HS-27A (cell line): ENCODE measurements at places on chromosomes 1 and 21.

DNA sequence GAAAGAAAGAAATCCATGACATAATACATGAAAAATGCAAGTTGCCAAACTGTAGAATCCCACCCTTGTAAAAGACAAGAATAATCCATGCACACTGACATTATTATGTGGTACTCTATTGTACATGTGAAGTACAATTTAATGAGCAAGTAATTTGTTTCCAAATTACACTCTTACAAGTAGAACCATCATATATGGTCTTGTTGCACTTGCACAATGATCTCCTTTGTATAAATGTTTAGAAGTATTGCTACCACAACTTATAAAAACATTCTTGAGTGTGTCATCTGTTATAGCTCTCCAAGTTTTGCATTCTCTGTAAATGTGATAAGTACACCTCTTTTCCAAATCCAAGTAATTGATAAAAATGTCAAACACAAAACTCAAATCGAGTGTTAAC lies 29.1 kb upstream of the ZNF281 start:
- DNase-seq: no peak

GRCh38 chr1:204366759-204367158 lies 7.0 kb upstream of the PLEKHA6 start:
- no peak for DNase-seq

GRCh38 chr1:28450561-28450960 lies 55.3 kb upstream of the RCC1 start:
- no peak for DNase-seq

- DNase-seq: no peak
Measured at GRCh38 chr1:14495996-14496395, 102.5 kb upstream of the KAZN start.

GRCh38 chr1:77834771-77835334 lies 53.6 kb upstream of the NEXN start:
- no peak for DNase-seq

DNA sequence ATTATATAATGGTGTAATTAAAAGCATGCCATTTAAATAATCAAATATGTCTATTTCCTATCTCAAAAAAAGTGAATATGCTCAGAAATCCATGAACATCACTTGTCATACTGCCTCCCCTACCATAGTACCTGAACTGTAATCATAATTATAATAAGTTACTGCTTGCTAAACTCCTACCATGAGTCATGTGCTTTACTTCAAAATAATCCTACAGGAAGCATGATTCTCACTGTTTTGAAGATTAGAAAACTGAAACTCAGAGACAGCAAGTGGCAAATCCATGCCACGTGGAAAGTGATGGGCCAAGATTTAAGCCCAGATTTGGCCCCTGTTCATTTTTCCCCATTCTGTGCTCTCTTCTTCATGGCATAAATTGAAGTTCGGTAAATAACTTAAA lies 5.2 kb downstream of the LRRC7 start:
- no peak for DNase-seq

GRCh38 chr1:75736016-75736415 lies 11.5 kb downstream of the ACADM start:
- DNase-seq: no peak

DNA sequence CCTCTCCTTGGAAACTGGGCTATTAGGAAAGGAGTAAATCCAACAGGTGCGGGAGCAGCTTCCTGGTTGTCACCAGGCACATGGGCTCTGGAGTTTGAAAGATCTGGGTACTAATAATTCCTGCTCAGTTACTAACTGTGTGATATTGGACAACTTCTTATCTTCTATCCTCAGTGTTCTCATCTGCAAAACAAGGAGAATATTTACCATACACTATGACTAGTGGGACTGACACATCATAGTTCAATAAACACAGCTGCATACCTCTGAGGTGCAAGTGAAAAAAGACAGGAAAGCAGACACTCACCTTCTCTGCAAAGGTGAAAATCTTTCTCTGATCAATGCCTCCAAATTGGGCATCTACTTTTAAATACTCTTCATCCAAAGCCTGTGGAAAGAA lies 19.7 kb downstream of the YARS1 start:
- no peak for DNase-seq

DNA sequence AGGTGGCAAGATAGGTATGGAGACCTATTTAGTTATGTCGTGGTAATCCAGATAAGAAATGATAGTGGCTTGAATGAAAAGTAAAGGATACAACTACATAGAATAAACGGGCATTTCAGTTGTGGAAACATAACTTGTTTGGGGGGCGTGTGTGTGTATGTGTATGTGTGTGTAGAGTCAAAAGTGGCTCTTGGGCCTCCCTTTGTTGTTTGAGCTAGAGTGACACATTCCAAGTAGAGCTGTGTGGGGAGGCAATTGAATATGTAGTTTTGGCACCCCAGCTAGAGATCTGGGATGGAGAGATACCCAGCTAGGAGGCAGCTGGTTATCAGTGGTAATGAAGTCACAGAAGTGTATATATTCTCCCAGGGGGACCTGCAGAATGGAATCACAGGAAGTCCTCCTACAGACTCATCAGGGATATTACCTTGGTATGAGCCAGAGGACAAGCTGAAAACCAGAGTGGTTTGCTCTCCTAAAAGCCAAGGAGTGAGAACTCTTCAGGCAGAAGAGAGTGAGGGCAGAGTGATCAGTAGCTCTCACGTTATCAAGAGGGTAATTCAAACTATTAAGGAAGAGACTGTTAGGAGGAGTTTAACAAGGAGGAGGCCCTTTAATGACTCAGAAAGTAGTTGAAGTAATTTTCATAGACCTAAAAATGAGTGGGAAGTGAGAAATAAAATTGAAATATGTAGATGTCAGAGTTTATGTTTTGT lies 5.1 kb downstream of the CR1L start:
- DNase-seq: no peak

DNA sequence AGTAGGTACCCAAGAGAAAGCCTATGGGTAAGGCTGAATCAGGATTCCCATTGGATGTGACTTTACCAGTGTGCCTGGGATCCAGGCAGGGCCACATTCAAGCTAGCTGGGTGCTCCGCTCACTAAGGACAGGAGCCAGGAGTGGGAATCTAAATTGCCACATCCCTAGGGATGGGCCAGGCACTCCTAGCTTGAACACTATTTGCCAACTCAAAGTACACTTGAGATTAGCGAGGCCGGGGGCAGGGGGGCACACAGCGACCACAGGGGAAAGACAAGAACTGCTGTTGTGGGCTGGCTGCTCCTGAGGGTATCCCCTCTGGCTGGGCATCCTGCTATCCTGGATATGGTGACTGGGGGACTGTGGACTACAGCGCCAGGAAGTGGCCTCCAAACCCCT lies 4.3 kb downstream of the SLC45A3 start:
- DNase-seq: no peak

DNA sequence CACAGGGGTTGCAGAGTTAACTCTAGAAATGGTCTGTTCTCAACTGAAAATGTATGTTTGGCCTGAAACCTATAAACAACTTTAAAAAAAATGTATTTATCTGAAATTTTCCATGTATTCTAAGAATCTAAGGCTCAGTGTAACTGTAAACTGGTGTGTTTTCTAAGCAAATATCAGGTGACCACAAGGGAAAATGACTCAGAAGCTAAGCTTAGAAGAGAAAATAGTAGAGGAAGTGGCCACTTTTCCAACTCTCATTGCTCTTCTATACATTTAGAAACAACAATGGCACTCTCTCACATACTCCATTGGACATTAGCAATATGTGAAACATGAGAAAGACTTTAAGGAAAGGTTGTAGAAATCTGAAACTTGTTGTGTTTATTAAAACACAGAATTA lies 7.5 kb downstream of the TNFSF18 start:
- no peak for DNase-seq

- DNase-seq: no peak
Measured at GRCh38 chr1:200128944-200129879, 101.7 kb downstream of the NR5A2 start.

GRCh38 chr1:5881526-5882222 lies 110.6 kb downstream of the NPHP4 start:
- DNase-seq: no peak

- DNase-seq: no peak
Measured at GRCh38 chr1:242847390-242847993, 323.0 kb upstream of the PLD5 start.

- DNase-seq: no peak
Measured at GRCh38 chr21:25938658-25939395, 204.1 kb downstream of the GABPA start.
